ENCODE measurements at places on chromosomes 6 and 20.

DNA sequence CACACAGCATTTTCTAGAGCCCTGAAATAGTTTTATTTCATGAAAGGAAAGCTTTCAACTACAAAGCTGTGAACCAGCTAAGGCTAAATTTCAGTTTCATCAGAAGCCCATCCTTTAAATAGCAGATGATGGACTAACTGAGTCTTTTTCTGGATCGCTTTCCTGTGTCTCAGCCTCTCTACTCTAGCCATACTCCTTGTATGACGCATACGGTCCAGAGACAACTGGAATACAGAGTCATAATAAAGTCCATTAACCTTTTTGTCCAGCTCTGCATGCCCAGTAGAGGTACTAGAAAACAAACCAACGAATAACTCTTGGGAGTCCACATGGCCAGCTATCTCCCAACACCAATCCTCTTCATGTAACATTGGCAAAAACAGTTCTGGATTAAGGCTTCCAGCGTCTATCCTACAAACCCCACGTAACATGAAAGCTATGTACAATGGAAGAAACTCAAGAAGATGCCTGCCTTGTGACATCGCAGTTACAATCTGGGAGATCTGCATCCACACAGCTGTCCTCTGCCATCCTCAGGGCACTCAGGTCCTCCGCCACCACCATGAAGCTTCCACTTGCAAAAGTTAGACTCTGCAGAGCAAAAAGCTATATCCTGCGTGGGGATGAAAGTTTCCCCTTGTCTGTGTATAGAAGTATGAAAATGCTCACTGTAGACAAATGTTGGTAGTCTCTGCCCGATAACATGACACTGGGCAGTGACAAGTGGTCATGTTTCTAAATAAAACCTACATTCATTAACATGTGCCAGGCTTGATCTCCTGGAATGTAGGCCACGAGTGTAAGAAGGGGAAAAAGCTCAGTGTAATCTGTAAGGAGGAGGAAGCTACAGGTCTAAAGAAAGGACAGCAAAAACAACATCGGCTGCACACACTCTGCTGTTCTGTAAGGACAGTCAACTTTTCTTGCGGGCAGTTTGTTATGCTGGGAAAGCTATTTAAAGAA lies 360.4 kb downstream of the ESR1 start:
- DNase-seq = no peak

- no peak for DNase-seq
Observed at GRCh38 chr6:28734443-28734959, 189.3 kb downstream of the TRIM27 start.

DNA sequence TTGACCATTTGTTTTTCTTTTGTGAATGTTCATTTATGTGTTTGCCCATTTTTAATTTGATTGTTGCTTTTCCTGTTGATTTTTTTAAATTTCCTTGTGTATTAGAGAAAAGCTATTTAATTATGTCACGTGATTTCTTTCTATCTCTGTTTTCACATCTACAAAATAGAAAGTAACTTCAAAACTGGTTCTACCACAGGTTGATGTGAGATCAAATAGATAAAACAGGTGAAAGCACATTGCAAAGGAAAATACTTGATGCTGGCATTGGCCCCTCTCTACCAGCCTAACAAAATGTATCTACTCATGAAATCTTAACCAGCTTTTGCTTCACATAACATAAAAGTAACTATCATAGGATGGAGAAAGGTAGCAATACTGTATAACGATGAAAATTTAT lies 129.2 kb downstream of the TMEM242 start:
- no peak for DNase-seq

DNA sequence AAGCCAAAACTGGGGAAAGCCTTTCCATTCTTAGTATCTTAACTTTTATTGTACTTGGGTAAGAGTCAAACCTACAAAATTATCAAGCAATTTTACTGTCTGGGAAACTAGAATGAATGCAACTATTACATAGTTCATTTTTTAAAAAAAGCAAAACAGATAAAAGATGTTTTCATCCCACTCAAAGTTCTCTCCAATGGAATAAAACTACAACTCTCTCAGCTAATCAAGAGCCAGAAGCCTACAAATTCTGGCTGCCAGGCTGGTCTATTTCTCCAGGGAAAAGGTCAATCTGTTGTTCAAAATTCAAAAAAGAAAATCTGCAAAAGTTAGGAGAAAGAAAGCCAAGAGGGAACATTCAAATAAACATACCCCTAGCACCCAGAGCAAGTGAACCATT lies 56.2 kb downstream of the COL12A1 start:
- DNase-seq = no peak

DNA sequence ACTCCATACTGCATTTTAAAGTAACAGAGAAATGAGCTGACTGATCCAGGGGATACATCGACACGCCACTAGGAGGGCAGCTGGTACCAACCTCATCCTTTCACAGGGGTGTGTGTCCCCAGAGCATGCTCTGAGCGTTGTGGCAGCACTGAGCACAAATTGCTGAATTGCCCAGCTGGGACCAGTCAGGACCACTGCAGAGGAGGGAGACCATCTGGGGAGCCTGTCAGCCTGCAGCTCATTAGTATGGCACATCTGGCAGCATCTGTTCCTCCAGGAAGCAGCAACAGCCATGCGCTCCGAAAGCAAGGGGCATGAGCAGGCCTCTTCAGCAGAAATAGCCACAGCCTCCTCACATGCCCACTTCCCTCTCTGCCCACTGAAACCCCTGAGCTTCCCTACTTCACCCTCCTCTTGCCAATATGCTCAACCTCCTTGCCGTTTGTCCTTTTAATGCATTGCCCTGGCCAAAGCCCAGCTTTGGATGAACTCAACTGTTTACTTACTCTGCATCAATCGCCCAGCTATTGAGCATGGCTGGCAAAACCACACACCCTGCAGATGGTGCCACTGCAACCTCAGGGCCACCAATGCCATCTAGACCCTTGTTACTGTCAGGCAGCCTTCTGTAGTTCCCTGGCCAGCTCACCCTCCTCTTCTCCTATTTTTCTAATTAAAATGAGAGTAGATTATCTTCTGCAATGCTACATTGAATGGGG lies 77.6 kb upstream of the NEDD9 start:
- no peak for DNase-seq

DNA sequence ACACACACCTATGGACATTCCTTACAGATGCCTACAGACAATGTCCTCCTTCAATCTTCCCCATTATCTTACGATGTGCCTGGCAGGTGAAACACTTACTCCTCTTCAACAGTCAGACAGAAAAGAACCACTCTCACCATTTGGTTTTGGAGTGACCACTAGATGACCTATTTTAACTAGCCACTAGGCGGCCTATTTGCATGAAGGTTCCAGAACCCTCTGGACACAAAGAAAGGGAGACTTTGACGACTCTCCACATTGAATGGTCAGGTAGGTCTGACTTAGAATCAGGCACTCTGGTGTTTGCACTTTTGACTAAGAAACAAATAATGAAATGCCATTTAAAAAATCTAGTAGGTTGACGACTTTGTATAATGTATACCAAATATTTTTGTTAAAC lies 42.0 kb downstream of the PNLDC1 start:
- DNase-seq = no peak

DNA sequence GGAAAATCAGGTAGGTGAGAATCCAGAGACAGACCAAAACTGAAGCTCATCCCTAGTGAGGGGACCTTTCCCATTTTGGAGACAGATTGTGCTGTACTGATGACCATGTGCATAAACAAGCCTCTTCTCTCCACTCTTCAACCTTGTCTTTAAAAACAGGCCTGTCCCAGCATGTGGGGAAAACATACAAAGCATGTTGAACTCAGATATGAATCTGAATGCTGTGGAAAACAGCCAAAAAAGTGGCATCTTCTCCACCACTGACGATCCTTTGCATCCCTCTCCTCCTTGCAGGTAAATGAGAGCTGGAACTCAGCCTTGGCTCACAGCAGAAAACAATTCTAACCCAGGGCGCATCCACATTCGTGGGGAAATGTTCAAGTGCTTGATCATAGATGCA lies 123.7 kb upstream of the FOXQ1 start:
- DNase-seq = no peak

GRCh38 chr6:154343473-154344308 lies 12.9 kb downstream of the IPCEF1 start:
- no peak for DNase-seq

GRCh38 chr20:39660965-39661364 lies 698.8 kb downstream of the DHX35 start:
- no peak for DNase-seq

DNA sequence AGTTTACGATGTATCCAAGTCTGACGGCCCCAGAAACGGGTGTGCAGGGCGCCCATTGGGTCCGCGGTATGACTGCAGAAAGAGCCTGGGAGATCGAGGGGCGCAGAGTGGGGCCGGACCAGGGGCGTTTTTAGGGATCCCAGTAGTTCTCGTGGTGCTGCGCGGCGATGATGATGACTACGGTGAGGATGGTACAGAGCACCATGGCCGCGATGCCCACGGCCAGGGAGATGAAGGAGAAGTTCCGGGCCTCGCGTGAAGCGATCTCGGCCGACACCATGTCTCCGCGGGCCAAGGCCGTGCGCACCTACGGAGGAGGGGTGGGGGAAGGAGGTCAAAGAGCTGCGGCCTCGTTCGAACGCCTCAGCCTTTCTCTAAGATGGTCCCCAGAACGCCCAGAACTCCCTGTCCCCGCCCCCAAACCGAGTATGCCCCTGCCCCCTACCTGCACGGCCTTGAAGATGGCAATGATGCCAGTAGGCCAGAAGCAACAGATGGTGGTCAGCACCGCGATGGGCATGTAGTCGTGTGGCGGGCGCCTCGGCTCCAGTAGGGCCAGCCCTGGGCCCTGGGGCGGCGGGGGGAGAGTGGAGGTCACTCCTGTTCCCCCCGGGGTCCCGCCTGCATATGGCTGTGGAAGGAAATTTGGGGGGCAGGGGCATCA lies 2.5 kb downstream of the PRRT1 start:
- DNase-seq = no peak

- DNase-seq = no peak
Observed at GRCh38 chr6:140303218-140303949, 928.9 kb upstream of the CITED2 start.

DNA sequence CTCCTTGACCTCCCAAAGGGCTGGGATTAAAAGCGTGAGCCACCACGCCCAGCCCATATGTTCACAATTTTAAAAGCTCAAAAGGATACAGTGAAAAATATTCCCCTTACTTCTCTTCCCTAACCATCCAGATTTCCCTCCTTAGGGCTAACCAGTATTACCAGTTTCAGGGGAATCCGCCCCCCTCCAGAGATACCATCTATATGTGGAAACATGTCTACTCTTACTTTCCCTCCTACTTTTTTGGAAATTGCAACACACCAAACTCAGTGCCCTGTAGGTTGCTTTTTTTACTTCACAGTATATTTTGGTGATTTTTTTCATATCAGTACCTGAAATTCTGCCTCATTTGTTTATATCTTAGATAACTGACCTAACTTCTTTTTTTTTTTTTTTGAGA lies 6.9 kb upstream of the RPL10A start:
- DNase-seq = no peak

DNA sequence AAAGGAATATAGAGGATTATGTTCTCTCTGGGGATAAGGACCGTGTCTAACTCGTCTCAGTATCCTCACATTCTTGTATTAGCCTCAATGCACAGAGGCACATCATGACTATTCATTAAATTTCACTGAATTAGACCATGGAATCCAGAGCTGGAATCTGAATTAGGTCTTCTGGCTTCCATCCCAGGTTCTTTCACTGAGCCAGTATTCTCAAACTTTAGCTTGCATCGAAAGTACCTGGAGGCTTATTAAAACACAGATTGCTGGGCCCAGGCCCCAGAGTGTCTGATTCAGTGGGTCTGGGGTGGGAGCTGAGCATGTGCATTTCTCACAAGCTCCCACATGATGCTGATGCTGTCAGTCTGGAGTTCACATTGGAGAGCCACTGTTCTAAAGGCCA lies 142.0 kb downstream of the UST start:
- DNase-seq = no peak

- DNase-seq = no peak
Observed at GRCh38 chr6:44624936-44625573, 237.5 kb downstream of the CDC5L start.

Measured in CD4-positive, alpha-beta T cell treated with Interleukin-6 for 4 hours (primary cell).